Fibroblast of skin of abdomen (primary cell): ENCODE measurements at places on chromosomes 6 and 20.

GRCh38 chr6:67639161-67639560 lies 995.9 kb upstream of the ADGRB3 start:
- no peak for DNase-seq

GRCh38 chr6:13794184-13794583 lies 20.2 kb downstream of the MCUR1 start:
- DNase-seq: peak; percentile 90

DNA sequence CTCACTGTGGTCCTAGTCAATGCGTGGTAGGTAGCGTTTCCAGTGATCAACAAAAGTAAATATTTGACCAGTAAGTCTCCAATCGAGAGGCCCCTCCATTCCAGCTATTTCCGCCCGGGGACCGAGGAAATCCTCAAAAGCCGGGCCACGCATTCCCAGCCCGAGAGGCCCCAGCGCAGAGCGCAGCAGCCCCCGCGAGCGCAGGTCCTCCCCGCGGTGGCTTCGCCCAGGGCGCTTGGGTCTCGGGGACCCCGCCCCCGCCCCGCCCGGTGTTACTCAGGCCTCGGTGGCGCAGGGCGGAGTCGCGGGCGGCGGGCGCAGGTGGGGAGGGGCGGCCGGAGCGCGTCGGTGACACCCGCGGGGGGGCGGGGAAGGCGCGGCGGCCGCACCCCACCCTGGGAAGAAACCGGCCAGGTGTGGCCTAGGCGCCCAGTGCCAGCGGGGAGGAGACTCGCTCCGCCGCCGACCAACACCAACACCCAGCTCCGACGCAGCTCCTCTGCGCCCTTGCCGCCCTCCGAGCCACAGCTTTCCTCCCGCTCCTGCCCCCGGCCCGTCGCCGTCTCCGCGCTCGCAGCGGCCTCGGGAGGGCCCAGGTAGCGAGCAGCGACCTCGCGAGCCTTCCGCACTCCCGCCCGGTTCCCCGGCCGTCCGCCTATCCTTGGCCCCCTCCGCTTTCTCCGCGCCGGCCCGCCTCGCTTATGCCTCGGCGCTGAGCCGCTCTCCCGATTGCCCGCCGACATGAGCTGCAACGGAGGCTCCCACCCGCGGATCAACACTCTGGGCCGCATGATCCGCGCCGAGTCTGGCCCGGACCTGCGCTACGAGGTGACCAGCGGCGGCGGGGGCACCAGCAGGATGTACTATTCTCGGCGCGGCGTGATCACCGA lies at the start of gene DSP:
Gene DSP (plus strand): TSS at position 497 of the 890 bp plus-strand sequence. CDS start 245 bp downstream, at position 742.
- DNase-seq: peak; percentile 39

GRCh38 chr6:27592481-27593199 lies 119.7 kb upstream of the ZNF184 start:
- DNase-seq: peak; percentile 87

DNA sequence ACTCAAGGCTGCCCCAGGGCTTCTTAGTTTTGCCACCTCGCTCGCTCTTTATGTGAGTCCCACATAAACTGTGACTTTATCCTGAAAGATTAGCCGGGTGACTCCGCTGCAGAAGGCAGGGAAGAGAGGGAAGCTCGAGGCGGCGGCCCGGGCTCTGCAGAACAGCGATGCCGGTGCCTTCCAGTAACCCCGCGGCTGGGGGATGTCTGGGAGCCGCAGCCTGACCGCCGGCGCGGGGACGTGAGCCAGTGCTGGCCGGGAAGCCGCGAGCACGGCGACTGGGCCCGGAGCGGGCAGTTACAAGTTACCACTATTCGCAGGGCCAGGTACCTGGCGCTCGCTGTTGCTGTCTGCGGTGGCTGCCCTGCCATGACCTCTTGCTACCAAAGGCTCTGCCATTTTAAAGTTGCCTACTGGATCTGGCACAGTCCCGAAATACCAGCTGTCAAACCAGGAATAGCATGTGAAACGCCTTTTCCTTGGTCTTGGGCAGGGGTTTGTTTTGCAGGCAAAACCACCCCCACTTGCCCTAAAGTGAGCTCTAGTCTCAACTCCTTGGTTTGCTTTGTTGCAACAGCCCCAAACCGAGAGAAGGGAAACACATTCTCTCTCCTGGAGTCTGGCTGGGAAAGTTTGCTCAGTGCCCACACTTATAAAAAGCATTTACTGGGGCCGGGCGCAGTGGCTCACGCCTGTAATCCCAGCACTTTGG lies 124.0 kb upstream of the SLC2A12 start:
- DNase-seq: no peak
